ENCODE measurements at places on chromosomes 2 and 18.

GRCh38 chr2:50763776-50764175 is 268.2 kb downstream of the NRXN1 start:
- DNase-seq: no peak

DNA sequence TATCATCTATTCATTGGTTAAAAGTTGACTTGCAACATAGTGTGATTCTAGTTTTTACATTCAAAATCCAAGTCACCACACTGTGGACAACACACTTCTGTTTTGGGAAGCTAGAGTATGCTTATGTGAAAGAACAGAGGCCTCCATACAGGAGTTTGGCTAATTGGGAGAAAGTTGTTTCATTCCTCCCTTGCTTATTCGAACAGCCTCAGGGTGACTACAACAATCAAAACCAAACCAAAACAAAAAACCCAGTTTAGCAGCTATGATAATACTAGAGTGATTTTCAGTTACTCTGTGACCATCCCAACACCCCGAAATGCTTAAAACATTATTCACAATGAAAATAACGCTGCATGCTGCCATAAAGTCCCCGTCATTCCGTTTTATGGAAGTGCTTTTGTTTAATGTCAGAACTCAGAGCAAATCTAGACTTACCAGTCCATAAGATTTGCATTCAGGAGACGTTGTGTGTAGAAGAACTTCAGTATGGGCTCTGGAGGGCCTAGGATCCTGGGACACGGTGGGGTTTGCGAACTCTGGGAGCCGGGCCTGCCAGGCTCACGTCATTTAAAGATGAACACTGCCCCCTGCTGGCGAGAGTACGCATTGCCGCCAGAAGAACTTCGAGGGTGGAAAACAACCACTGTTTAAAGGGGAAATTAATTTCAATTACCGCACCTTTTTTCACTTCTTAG is 111.4 kb downstream of the FTCDNL1 start:
- peak; percentile 81 for DNase-seq

DNA sequence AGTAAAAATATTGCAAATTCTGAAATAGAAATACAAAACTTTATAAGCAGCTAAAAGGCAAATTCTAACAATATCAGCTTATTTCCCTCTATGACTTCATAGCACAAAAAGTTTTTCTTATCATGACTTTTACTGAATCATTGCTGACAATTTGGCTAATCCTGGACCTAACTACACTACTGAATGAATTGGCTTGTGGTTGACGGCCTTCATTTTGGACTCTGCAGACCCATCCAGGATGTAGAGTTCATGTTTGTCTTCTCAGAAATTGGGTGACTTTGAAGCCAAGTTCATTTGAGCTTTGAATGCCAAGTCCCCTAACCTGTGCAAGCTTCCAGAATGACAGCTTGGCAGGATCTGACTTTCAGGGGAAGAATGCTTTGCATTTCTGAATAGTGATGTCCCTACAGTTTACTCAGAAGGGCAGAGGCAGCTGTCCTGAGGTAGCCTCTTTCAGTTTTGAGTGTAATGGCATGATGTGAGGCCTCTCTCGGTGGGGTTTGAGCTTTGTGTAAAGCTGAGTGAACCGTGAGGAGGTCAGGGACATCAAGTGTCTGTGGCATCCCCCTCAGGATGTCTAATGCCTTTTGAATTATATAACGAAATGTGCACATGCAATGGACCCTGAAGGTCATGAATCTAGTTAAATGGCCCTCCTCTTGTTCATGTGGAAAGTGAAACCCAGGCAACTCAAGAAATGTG is 48.0 kb downstream of the EFEMP1 start:
- no peak for DNase-seq

GRCh38 chr2:234555616-234556249 is 58.9 kb upstream of the ARL4C start:
- DNase-seq: peak; percentile 55

- no peak for DNase-seq
Measured at GRCh38 chr2:46273225-46273863, 23.9 kb upstream of the EPAS1 start.

DNA sequence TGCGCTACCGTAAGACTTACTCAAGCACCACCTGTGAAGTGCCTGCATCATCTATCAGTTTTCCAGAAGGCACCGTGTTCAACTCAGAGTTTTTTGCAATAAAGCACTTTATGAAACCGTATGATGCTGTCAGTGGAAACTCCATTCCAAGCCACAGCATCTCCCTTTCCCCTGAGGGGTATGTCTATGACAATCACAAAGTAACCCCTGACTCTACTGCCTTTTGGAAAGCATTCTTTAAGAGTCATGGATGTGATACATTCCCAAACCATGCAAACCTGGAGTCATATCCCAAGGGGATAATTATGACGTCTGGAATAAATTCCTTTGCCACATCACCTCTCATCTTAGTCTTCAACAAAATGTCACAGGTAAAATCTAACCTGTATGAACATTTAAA is 39.2 kb downstream of the UNC50 start:
- no peak for DNase-seq
